ENCODE measurements at places on chromosomes 4 and X.

DNA sequence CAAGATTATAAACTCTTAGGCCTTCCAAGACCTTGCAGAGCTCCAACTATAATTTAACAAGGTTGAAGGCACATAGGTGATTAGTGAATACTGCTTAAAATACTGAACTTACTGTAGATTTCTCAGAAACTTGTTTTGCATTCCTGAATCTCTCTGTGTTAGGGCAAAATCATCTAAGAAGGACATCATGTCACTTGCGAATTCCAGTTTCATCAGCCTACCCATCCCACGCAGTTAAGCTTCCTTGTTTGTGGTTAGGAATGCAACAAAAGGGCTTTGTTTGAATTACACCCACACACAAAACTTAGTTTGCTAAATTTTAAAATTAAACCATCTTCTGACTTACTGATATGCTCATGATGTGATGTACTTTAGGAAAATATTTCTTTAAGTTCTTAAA lies 174.0 kb downstream of the SOWAHB start:
- DNase-seq: no peak

- no peak for DNase-seq
Observed at GRCh38 chr4:54090804-54091623, 8.9 kb upstream of the GSX2 start.

DNA sequence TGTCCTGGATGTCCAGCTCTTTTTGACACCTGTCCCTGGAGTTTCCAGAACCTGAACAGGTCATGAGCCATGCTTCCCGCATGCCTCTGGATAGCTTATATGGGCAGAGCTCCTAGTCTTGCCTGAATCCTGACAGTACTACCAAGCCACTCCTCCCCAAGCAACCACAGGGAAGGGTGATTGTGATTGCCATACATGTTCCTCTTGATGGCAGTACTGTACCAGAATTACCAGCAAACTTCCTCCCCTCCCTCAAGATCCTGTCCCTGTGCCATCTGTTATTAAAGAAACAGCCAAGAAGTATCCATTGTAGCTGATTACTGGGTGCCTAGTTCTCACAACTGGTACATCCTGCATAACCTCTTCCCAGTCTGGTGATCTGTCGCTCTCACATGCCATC lies 264.3 kb upstream of the AGTR2 start:
- DNase-seq: no peak

GRCh38 chrX:37578045-37578444 lies 6.6 kb downstream of the LANCL3 start:
- no peak for DNase-seq

DNA sequence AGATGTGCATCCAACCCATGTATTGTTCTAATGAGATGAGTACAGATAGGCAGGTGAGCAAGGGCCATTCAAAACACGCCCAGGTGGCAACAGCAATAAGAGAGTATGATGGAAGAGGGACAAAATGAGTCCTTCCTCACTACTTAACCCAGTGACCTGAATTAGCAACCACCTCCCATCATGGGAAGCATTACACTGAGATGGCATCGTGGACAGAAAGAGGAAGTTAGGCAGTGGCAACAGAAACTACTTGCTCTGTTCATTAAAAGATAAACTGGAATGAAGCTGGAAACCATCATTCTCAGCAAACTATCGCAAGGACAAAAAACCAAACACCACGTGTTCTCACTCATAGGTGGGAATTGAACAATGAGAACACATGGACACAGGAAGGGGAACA lies 17.2 kb downstream of the RXFP1 start:
- DNase-seq: no peak

- DNase-seq: no peak
Observed at GRCh38 chrX:29299684-29300083, 712.4 kb downstream of the IL1RAPL1 start.

DNA sequence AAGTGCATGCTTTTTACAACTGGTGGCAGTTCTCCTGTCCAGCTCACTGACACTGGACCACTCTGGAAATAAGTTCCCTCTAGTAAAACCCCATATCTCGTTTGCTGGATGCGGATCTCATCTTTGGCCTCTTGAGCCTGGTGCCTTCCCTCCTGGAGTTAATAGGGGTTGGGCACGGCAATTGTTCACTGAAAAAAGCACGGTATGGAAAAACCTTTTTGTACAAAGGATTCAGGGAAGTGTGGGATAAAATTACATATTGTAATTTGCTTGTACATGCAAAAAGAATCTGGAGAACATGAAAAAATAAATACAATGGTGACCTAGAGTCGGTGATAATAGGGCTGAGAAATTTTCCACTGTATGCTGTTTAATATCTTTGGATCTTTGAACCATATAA lies 30.6 kb downstream of the TBC1D9 start:
- no peak for DNase-seq

Data from breast epithelium (tissue), 4 donors.